Stimulated activated CD4-positive, alpha-beta T cell treated with anti-CD3 and anti-CD28 coated beads, Interleukin-12 subunit alpha, Interleukin-12 subunit beta, amount 100 ng/mL, for 4 hours (primary cell): ENCODE measurements at places on chromosomes 11 and 22.

DNA sequence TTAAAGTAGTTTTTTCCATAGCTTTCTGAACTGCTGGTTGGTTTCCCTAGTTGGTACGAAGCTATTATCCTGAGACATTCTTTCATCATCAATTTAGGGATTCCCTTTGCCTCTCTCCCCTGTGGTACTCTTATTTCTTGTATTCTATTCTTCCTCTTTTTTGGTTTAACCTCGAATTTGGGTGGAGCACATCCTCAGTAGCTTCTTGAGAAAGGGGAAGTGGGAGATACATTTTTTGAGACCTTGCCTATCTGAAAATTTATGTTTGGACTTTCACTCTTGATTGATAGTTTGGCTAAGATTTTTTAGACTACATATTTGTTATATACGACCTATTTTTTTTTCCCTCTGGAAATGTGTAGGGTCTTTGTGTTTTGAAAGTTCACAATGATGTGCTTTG, 121.7 kb upstream of the ZBED5 start:
- no peak for DNase-seq

GRCh38 chr22:28884747-28885350, 1.5 kb downstream of the ZNRF3 start:
- DNase-seq = no peak

DNA sequence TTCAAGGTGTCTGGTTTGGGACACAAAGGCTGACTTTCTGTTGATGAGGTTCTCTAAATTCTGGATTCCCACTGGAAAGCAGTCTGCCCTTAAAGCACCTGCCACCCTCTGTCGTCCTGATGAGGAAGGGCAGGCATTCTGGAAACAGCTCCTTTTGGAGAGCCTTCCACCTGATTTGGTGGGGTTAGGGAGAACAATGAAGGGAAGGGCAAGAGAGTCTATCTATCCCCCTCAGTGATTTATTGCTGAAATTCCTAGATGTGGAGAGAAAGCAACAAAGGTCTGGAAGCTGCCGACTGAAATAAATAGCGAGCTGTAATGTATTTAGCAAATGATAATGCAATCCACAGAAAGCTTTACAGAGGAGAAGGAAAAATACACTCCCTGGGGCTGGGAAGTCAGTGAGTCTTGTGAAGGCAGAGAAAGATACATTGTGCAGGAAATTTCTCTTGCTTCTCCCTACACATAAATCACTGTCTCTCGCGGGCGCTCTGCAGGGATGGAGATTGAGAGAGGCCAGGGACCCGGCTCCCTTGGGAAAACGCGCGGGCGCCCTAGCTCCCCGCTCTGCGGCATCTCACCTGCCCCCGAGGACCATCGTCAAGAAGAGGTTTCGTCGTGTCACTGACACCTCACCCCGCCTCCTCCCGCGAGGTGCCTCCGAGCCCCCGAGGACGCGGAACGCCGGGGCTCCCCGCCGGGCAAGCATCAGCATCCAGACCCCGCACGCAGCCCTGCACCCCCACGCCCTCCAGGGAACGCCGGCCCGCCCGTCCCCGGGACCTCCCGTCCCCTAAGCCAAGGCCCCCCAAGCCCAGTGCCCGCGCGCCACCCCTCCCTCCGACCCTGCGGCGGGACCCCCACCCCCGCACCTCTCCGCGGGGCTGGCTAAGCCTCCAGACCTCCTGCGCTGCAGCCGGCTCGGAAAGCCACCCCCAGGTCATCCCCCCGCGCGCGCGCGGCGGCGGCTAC, 673 bp downstream of the CDON start:
- DNase-seq = peak; percentile 28

GRCh38 chr11:28938091-28938490, 829.9 kb downstream of the METTL15 start:
- DNase-seq = no peak

DNA sequence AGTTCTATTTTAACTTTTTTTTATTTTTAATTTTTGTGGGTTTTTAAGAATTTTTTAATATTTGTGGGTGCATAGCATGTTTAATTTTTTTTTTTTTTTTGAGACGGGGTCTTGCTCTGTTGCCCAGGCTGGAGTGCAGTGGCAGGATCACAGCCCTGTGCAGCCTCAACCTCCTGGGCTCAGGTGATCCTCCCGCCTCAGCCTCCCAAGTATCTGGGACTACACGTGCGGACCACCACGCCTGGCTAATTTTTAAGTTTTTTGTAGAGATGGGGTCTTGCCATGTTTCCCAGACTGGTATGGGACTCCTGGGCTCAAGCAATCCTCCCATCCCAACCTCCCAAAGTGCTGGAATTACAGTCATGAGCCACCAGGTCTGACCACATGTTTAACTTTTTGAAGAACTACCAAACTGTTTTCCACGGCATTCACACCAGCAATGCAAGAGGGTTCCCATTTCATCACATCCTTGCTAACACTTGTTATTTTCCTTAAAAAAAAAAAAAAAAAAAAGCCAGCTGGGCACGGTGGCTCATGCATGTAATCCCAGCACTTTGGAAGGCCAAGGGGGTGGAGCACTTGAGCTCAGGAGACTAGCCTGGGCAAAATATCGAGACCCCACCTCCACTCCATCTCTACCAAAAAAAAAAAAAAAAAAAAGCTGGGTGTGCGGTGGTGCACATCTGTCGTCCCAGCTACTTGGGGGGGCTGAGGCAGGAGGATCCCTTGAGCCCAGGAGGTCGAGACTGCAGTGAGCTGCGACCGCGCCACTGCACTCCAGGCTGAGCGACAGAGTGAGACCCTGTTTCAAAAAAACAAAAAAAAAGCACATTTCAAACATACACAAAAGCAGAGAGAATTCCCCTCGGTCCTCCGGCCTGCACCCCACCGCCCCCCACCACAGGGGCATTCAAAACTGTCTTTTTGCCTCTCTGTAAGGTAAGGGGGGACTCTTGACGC, 16.7 kb upstream of the TXNRD2 start:
- DNase-seq = no peak

GRCh38 chr11:71562120-71562519, 3.2 kb upstream of the KRTAP5-10 start:
- no peak for DNase-seq

DNA sequence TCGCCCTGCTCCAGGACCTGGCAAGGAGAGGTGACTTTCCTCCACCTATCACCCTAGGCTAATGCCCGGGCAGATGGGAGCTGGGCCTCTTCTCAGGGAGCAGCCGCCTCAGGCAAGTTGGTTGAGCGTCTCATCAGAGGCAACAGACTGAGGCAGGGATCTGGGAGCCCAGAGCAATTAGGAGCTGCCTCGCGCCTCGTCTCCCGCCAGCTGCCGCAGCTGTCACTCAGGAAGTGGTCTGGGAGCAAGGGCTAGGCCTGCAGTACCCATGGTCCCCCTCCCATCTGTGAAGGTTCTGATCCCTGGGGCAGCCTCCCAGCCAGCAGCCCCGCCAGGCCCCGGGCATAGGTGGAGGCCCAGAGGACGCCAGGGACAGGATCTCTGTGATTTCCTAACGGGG, 4.6 kb upstream of the CABP7 start:
- DNase-seq = no peak

DNA sequence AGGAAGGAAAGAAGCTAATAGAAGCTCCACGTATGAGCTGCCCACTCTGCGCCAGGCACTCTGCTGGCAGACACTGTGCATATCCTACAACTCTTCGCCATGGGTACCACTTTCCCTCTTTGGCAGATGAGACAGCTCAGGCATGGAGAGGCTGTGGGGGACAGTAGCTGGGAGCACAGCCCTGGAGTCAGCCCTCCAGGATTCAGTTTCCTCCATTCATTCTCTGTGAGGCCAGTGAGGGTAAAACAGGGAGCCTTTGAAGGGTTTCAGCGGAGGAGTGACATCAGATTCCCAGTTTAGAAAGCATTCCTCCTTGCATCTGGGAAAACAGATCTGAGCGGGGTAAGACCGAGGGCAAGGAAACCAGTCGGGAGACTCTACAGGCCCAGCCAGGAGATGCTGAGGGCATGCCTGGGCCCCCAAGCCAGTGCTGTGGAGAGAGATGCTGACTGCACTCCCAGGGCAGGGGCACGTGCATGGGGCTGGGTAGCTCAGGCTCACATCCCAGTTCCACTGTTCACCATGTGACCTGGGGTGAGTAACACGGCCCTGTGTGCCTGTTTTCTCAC, 58.3 kb upstream of the EMID1 start:
- DNase-seq = no peak

DNA sequence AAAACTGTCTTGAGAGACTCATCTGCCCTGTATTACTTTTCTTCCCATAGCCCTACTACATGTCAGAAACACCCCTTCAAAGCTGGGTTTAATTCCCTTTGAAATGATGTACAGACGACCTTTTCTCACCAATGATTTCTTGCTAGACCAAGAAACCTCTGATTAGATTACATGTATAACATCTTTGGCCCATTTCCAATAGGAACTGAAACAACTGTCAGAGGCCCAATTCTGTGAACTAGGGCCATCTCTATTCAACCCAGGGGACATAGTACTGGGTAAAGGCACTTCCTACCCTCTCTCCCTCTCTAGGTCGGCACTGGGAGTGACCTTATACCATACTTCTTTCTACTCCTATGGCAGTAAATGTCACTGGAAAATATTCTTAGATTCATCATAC, 19.4 kb downstream of the NPAT start:
- DNase-seq = no peak

- no peak for DNase-seq
Measured at GRCh38 chr11:69010361-69010891, 2.6 kb downstream of the MRGPRF start.

- DNase-seq = no peak
Measured at GRCh38 chr11:74776546-74776945, 27.9 kb downstream of the RNF169 start.

DNA sequence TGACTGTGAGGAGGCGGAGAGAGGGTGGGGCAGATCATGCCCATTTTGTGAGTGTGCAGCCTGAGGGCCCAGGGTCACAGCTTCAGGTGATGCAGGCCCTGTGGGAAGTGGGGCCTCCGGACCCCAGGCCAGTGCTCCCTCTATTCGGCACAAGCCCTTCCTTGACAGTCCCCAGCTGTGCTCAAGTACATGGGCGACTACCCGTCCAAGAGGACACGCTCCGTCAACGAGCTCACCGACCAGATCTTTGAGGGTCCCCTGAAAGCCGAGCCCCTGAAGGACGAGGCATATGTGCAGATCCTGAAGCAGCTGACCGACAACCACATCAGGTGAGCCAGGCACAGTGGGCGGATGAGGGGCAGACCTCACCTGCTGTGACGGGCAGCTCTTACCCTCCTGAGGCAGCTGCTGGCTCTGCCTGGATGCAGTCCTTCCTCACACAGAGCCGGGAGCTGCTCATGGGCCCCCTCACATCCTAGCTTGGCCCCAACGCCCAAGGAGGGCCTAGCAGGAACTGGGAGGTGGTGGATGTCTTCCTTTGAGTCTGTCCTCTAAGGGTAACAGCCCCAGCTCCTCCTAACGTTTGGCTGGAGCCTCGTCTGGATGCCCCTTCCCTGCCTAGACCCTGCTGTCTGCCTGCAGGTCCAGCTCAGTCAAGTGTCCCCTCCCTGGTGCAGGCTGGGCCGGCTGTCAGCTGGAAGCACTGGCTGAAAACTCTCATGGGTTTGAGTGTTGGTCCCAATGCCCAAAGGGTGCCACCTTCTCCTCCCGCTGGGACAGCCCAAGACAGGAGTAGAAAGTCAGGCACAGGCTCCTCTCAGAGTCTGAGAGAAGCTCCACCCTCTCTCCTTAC, 76.1 kb downstream of the MYO7A start:
- DNase-seq = no peak

GRCh38 chr11:96023275-96023674, 99.4 kb upstream of the MTMR2 start:
- no peak for DNase-seq

- no peak for DNase-seq
Measured at GRCh38 chr22:33880986-33881385, 39.3 kb downstream of the LARGE1 start.

DNA sequence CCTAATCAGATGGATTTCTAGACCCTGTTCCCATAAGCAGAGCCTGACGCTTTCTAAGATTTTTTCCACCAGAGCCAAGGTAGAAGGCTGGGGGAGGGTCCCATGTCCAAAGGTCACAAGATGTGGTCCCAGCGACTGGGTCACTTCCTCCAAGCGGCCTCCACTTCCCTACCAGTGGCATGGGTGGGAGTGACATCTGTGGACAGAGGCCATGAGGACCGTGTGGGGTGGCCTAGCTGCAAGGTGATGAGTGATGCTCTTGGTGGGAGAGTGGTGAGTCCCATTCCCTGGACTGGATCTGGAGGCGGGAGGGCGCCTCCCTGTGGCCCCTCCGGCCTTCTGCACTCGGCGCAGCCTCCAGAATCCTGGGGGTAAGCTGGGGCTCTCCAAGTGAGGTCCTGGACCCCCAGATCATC, 32.4 kb upstream of the PRR5 start:
- DNase-seq = no peak

DNA sequence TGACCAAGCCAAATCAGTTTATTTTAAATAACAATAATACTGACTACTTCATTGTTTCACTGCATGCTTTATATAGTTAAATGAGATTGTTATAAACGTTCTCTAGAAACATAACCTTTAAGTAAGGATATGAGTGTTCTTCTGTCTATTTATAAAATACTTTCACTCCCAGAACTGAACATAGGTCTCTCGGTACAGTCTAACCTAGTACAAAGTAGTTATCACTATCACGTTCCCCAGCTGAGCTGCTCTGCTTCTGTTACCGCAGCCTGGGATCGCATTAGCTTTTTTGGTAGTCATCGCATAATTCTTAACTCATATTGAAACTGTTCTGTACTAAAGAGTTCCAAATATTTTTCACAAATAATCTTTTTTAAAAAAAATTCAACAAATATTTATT, 143.6 kb downstream of the WNT11 start:
- DNase-seq = no peak

DNA sequence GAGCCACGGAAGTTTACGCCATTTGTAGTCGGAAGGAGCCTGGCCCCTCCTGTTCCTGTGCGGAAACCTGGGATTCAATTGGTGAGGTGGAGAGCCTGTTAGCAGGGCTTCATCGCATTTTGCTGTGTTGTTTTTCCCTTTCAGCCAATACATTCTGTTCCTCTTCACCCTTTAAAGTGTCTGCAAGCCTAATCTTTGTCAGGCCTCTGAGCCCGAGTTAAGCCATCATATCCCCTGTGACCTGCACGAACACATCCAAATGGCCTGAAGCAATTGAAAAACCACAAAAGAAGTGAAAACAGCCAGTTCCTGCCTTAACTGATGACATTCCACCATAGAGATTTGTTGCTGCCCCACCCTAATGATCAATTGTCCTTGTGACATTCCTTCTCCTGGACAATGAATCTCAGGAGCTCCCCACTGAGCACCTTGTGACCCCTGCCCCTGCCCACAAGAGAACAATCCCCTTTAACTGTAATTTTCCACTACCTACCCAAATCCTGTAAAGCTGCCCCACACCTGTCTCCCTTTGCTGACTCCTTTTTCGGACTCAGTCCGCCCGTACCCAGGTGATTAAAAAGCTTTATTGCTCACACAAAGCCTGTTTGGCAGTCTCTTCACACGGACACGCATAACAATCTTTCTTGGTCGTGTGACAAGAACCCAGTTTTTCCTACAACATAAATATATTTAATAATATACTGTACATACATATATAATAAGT, 37.1 kb upstream of the MMP12 start:
- DNase-seq = no peak

GRCh38 chr11:19962053-19962800, 198.0 kb downstream of the DBX1 start:
- DNase-seq = no peak
